ENCODE measurements at places on chromosomes 16 and 17. TPM values are rescaled to one million over a fixed set of nuclear protein-coding genes. Genes with fewer than 3 reads are reported as not detected.

The DNAH17 gene
- 0.16 TPM for total RNA-seq

The CTRB2 gene
- not detected for total RNA-seq

The DLX3 gene
- total RNA-seq: not detected

The FBXL20 gene
- 12.9 TPM for total RNA-seq

The SDR42E2 gene
- not detected for total RNA-seq

The TPSD1 gene
- not detected for total RNA-seq

The MYO15A gene
- 0.97 TPM for total RNA-seq

The ACSM2A gene
- total RNA-seq: not detected

The IRX5 gene
- total RNA-seq: 7.4 TPM

The KRT9 gene
- not detected for total RNA-seq

The ZNF205 gene
- total RNA-seq: 21.1 TPM

The CPHXL2 gene
- not detected for total RNA-seq

The PYDC1 gene
- total RNA-seq: not detected

The CAPN15 gene
- total RNA-seq: 44.9 TPM

The CLEC3A gene
- total RNA-seq: not detected

The SNAI3 gene
- total RNA-seq: not detected

The PRR15L gene
- not detected for total RNA-seq

The HNF1B gene
- not detected for total RNA-seq

The GGA2 gene
- total RNA-seq: 24.9 TPM

The KRTAP4-5 gene
- total RNA-seq: not detected

The CDH13 gene
- total RNA-seq: 48.8 TPM

The MSRB1 gene
- 15.3 TPM for total RNA-seq

The SCARF1 gene
- total RNA-seq: 0.49 TPM

The CASKIN2 gene
- 12.2 TPM for total RNA-seq

The KRT17 gene
- total RNA-seq: 25.7 TPM
